Sciatic nerve (tissue), 2 donors: ENCODE measurements at places on chromosomes 4 and X.

DNA sequence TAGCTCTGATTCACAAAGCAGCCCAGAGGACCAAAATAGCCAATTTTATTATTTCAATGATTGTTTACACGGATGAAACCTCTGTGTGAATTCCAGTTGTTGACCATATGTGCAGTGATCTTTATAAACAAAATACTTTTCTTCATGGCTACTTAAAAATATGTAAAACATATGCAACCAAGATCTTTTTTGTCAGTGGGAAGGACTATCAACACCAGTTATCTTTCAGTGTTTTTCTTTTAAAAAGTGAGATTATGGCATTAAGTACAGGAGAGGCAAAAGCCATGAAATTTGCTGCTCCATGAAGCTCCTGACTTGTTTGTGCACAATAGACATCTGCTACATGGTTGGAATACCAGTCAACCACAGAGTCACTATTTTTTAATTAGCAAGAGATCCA lies 184.4 kb downstream of the DKK2 start:
- DNase-seq = no peak

DNA sequence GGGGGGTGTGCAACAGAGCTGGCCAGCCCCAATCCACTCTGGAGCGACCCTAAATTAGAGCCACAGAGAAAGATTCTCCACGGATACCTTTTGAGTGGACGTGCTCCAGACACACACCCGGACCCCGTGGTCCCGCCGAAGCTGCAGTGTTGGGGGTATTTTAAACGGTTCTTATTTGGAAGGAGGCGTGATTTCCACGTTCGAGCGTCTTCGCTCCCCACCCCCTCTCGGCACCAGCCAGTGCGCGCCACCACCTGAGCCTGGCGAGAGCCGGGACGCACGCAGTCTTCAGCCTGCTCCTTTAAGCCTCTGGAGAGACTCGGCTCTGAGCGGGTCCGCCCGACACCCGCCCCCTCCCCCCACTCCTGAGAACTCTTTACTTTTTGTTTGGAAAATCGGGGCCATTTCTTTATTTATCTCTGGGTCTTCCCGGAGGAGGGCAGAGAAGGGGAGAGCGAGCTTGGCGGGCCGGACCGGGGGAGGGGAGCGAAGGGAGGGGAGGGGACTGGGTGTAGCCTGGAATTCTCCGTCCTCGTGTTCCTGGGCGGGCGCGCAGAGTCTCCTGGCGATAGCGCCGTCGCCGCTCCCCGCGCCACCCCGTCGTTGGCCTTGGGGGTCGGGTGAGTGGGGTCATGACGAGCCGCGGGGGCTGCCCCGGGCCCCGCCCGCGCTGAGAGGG lies 668 bp upstream of the PTCHD1 start:
- DNase-seq = no peak

DNA sequence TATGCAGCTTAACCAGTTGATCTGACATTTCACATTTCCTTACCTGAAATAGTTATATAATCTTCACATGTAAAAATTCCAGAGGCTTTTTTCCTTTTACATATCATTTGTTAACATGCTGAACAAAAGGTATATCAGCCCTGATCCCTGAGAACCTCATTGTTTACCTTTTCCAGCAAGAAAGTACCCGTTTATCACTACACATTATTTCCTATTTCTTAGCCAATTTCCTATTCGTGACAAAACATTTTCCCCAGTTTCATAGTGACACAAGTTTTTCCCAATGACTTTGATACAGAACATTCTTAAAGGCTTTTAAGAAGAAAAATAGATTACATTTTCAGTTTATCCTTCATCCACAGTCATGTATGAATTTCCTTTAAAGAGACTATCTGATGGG lies 86.6 kb upstream of the DKK2 start:
- no peak for DNase-seq

DNA sequence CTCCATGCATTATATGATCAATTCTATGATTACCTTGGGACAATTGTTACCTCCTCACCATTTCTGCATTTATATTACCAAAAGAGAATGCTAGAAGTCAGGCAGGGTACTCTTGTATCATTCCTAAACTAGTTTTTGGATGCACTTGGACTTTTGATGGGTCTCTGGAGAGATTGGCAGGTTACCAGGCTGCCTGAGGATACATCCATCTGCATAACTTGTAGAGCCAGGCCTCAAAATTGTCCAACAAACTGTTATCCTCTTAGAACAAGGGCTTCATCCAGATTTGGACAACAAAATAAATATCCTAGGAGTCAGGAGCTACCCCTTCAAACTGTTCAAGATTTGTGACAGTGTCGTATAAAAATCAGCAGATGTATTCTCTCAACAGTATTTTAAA lies 326.1 kb downstream of the IL15 start:
- DNase-seq = no peak

DNA sequence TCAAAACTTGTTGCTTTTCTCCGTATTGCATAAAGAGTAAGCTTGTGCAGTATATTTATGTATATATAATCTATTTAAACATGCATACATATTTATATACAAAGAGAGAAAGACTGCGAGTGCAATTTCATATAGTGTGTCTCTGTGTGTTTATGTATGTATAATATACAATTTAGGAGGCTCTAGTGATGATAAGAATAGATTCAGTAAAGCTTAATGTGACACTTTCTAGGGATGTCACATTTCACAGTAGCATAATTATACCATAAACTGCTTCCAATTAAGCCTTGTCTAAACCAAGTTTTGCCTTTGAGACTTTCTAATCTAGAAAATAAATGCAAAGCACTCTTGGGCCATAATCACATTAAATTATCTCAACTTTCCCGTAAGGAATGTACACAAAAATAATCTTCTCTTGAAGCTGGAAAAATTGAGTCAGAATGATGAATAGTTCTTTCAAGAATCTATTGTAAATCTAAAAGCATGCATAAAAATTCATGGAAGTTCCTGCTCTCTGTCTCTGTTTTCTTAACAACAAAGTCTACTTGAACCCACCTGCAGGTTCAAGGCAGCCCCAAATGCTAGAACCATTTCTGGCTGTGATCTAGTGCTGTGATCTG lies 114.1 kb upstream of the NPY2R start:
- no peak for DNase-seq

DNA sequence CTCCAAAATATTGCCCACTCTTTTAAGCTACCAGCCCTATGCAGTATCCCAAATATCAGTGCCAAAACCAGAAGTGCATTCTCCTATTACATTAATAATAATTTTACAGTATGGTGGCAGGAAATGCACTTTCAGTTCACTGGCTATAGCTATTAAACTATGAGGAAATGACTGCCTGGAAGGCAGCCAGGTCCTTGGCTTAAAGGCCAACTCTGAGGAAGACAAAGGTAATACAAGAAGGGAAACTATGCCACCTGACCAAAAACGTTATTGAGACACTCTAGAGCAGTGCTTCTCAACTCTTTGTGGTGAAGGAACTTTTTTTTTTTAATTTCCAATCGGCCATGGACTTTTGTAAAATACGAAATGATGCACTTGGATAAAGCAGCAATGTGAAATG lies 133.6 kb upstream of the VAMP7 start:
- DNase-seq = no peak

DNA sequence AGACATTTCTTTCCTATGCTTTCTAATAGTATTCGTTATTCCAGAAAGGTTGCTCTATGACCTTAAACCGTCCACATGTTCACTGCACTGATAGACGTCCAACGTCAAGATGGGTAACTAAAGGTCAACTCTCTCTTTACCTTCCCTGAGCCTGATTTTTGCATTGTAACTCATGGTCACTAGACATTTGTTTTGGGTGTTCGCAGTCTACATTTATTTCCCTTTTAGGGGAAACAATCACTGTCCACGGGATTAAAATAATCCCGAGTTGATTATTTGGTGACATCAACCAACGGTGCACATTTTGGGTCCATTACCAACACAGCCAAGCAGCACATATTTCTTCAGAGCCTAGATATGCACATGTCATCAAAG lies 540 bp upstream of the HADH start:
- DNase-seq = no peak

DNA sequence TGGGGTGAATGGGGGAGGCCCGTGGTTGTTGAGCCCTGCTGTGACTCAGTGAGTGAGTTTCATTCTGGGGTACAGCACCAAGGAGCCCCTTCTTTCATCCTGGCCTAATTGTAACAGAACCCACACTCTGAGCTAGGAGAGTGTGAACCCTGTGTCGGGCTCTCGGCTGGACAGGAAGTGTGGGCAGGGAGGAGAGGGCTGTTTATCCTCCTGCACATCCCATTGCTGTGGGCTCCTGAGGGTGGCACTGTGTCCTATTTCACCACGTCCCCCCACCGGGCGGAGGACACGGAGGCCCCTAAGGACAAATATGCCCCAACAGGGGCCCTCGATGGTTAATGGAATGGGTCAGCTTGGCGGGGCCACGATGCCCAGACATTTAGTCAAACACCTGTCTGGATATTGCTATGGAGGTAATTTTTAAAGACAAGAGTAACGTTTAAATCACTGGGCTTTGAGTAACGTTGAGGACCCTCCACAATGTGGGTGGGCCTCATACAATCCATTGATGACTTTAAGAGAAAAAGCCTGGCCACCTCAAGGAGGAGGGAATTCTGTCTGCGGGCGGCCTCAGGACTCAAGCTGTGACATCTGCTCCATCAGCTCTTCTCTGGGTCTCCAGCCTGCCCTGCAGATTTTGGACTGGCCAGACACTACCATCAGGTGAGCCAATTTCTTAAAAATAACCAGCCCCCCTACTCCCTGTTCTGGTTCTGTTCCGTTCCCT lies 46.1 kb upstream of the SORCS2 start:
- no peak for DNase-seq

DNA sequence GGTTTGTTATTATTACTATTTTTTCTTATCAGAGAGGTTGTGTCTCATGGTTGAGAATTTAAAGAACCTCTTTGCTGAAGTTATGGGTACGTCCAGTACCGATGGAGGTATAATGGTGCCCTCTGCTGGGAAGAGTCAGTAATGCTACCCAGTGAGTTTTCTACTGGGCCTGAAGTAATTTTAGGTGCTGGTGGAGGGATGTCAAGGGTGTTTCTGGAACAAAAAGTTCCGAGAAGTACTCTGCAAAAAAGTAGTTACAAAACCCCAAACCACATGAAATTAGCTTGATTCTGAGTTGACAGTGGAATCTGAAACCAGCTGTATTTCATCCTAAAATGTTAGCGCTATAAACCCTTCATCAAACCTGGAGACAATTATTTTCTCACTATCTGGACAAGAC lies 102.5 kb upstream of the MID1 start:
- DNase-seq = peak; percentile 79

DNA sequence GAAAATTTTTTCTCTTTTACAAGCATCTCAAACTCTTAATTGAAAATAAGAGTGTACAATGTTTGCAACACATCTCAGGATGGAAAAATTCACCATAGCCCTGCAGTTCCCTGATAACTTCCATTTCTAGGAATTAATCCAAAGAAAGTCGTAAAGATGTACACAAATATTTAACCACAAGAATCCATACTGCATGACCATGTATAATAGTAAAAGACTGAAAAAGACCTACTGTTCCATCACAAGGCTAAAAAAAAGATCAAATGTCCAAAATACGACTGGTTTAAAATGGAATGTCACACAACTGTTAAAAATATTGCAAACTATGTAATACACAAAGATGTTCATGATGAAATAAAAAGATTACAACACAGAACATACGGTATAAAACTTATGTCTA lies 32.1 kb downstream of the HUWE1 start:
- no peak for DNase-seq

- DNase-seq = no peak
Measured at GRCh38 chr4:5824635-5825034, 68.3 kb downstream of the CRMP1 start.

DNA sequence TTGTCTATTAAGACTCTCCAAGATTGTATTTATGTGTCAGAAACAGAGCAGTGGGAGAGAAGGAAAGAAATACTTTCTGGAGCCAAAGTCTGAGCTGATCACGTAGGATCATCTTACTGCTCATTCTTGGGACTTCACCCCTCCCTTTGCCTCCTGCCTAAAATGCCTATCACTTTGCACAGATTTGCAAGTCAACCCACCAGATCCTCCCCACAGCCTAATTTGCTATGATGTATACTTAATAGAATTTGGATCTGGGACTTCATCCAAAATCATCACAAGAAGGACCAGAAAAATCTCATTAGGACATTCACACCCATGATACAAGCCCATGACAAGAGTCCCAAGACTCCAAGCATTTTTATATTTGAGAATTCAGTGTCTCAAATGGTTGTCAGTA lies 290.2 kb downstream of the FBXW7 start:
- DNase-seq = no peak

GRCh38 chrX:107659768-107660167 lies 31.5 kb downstream of the PRPS1 start:
- DNase-seq = no peak

- no peak for DNase-seq
Measured at GRCh38 chr4:168593399-168593798, 96.5 kb downstream of the PALLD start.

DNA sequence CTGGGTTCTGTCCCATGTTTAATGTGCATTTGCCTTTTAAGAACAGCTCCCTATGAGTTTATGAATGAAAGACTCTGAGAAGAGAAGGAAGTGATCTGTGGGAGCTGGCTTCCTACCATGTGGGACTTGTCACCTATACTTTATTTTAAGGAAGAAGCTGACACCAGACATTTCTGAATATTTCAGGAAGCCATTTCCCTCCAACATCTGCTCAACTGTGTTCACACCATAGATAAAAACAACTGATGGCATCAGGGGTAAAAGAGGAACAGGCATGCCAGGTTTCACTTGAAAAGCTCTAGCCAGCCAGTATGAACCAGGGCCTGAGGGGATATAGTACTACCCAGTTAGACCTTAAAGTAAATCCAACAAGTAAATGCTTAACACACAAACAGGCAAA lies 116.0 kb downstream of the COL4A6 start:
- no peak for DNase-seq

DNA sequence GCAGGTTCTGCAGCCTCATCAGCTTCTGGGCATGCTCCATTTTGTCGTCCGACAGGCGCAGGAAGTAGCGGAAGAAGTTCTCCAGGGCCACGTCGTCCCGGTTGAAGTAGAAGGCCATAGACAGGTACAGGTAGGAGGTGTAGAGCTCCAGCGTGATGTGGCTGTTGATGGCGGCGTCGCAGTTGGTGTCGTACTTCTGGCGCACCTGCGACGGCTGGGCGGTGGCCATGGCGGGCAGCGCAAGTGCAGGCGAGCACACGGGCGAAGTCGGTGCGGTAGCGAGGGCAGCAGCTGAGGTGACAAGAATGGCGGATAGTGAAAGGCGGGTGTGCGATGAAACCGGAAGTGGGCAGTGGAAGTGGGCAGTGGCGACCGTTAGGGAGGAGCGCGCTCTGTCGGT lies at the start of gene FTHL17:
Gene FTHL17 (minus strand): TSS at position 317 of the 400 bp plus-strand sequence. CDS start 88 bp downstream, at position 229.
- no peak for DNase-seq

DNA sequence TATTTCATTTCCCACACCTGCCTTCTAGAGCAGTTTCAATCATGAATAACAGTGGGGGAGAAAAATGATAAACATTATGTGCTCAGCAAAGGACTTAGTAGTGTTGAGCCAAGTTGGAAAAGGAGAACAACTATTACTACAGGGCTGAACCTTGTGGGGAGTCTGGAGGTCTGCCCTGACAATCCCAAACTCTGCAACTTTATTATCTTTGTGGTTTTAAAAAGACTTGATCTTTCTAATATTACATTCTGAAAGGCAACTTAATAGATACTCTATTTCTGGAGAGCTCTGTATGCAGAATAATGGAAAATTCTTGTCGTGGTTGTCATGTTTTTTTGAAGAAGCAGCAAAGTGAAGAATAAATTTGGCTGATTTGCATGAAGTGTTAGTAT lies 116.1 kb downstream of the SPCS3 start:
- DNase-seq = no peak
